Left lobe of liver (tissue), 2 donors: ENCODE measurements at places on chromosomes 6 and 20. TPM values are rescaled to one million over a fixed set of nuclear protein-coding genes. Genes with fewer than 3 reads are reported as not detected.
A peak's percentile ranks its signal among the peaks of the same experiment; 100 is the strongest.

- no peak for DNase-seq
Observed at GRCh38 chr6:108518714-108519576, 41.8 kb upstream of the FOXO3 start.

Gene SAMD5
- 12.0 TPM for total RNA-seq

Gene EDN3
- total RNA-seq: not detected

DNA sequence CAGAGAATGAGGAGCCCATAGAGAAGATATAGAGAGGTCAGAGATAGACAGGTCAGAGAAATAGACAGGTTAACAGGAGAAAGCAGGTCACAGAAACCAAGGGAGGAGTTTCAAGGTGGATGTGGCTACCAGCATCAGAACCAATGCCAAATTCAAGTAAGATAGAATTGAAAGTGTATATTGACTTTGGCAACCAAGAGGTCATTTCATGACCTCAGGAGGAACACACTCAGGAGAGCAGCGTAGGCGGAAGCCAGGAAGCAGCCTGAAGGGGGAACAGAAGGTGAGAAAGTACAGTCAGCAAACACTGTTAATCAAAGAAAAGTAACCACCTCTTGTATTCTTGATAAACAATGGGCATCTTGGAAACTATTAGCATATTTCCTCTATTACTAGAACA is 33.9 kb upstream of the ALDH8A1 start:
- peak; percentile 52 for DNase-seq

- DNase-seq: no peak
Observed at GRCh38 chr6:33905071-33905609, 101.3 kb upstream of the MLN start.

DNA sequence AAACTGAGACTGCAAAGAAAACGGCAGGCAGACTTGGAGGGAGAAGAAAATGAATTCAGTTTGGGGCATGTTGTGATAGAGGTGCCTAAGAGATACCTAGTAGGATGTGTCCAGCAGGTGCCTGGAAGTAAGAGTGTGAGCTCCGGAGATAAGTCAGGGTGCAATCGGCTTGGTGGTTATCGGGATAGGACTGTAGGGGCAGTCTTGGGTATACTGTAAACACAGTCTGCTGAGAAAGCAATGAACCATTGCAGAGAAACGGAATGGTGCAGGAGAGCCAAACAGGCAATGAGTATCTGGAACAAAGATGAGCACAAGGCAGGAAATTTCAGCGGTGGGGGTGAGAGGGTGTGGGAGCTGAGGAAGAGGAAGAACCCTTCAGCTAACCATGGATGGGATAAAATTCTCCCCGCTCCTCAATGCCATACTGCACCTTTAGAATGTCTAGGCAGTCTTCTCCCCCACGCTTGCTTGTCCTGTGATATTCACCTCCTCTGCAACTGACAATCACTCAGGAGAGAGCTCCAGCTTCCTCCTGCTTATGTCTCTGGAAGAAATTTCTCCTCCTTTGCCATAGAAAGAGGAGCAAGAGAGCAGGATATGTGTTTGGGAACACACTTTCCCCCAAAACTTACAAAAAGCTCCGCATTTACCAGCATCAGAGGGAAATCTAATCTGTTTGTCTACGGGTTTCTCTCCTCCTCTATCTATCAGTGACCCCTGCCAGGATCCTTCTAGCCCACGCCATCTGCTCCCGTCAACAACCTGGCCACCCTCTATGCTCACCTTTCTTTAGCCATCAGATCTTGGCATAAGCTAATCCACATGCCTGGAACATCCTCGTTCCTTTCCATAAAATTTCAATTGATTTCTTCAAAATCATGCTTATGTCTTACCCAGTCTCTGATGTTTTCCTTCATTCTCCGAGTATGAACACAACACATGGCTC is 381.7 kb upstream of the JARID2 start:
- no peak for DNase-seq

DNA sequence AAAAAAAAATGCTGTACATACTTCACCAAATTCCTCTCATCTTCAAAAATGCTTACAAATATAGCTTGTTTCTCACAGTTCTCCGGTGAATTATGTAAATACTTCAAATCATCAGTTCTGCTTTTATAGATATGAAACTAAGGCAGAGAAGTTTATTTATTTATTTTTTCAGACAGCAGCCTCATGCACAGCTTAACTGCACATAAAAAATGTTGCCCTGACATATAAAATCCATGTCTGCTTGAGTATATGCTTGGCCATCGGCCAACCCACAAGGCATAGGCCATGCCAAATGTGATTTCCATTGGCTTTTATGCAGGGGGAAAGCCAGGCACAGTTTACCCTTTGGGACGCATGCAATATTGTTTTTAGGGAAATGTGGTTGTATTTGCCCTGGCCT is 57.3 kb upstream of the PHACTR2 start:
- DNase-seq: no peak

GRCh38 chr20:1902188-1902587 is 7.0 kb downstream of the SIRPA start:
- DNase-seq: no peak

- DNase-seq: no peak
Observed at GRCh38 chr6:707576-708236, 14.8 kb upstream of the EXOC2 start.

DNA sequence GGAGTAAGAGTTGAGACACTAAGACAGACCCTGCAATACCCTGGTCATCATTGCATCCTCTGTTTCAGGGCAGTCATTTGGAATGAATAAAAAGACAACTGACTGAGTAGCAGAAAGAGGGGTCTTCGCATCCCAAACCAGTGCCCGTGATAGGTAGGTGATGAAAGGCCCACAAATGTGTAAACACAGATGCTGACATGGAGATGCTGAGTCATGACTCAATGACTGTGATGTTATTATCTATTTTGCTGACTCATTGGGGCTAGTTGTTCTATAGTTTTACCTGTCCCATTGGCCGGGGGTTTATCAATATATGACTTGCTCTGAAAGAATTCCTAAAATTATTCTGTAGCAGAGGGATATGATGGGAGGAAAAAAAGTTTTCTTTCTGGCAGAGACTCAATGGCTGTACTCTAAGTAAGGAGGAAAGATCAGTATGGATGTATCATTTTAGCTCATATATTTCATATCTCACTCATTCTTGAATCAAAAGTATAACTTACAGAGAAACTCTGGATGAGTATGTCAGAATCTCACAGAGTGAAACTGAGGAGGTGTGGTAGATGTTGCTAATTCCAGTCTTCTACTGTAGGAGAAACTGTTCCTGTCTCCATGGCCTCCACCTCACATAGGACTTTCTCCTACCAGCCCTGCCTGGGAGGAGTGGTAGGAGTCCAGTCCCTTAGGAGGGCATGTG is 119.9 kb upstream of the PREP start:
- DNase-seq: no peak

- no peak for DNase-seq
Observed at GRCh38 chr20:50248104-50248641, 57.5 kb downstream of the CEBPB start.

- no peak for DNase-seq
Observed at GRCh38 chr6:157117431-157118095, 205.8 kb downstream of the TMEM242 start.
